Esophagus squamous epithelium (tissue), 5 donors: ENCODE measurements at places on chromosomes 7 and 10.

- no peak for DNase-seq
These were observed 1.9 kb upstream of the DEPP1 start for GRCh38 chr10:44980309-44981171.

- no peak for DNase-seq
These were observed at the start of gene MMRN2 for GRCh38 chr10:86957471-86958115. Gene MMRN2 (minus strand): TSS chr10:86957615. CDS start chr10:86957541, 74 bp downstream.

- no peak for DNase-seq
These were observed 342.2 kb upstream of the MEOX2 start for GRCh38 chr7:16028636-16029035.

GRCh38 chr10:9869205-9869604, 1148.5 kb upstream of the CELF2 start:
- no peak for DNase-seq

- DNase-seq = no peak
These were observed 85.3 kb upstream of the RPA3 start for GRCh38 chr7:7803715-7804178.

- DNase-seq = no peak
These were observed 120.1 kb downstream of the ARHGAP12 start for GRCh38 chr10:31808258-31809218.

DNA sequence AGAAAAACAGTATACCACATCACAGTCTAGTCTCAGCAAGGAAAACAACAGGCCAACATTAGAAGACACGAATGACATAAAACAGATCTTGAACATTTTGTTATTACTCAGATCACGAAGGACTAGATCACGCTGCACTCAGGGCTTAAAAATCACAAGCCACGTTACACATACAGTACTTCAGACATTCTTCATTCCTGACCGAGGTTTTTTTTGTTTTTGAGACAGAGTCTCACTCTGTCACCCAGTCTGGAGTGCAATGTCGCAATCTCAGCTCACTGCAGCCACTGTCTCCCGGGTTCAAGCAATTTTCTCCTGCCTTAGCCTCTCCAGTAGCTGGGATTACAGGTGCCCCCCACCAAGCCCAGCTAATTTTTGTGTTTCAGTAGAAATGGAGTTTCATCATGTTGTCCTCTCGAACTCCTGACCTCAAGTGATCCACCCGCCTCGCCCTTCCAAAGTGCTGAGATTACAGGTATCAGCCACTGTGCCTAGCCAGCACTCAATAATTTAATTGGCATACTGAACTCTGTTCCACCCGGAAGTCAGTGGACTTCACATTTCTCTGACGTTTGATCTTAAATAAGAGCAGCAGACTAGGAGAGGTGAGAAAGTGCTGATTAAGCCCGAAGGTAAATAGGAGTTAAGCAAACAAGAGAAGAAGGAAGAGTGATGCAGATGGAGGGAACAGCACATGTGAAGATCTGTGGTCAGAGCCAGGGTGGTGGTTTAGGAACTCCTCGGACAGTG, 3.5 kb downstream of the AIMP2 start:
- DNase-seq = no peak

DNA sequence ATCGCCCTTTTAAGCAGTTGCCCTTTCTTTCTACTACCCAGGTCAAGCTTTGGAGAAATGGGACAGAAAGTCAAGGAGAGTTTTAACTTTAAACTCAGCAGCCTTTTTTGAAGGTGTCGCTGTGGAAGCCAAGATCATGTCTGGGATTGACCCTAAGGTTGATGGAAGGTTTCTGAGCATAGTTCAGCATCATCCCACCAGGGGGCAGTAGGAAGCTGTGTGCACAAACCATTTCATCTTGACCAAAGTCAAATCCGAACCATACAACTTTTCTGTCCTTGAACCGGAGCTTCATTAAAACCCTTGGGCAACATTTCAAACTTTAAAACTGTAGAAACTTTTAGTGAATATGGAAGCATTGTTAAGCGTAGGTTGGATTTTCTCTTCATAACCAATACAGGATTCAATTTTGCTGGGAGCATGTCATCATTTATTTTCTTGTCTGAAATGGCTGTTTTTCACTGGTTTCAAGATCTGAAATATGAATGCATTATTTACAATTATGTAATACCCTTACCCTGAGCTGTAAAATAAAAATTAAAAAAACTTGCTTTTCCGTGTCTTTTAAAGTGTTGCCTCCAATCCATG, 214.4 kb upstream of the KIAA1217 start:
- DNase-seq = no peak

DNA sequence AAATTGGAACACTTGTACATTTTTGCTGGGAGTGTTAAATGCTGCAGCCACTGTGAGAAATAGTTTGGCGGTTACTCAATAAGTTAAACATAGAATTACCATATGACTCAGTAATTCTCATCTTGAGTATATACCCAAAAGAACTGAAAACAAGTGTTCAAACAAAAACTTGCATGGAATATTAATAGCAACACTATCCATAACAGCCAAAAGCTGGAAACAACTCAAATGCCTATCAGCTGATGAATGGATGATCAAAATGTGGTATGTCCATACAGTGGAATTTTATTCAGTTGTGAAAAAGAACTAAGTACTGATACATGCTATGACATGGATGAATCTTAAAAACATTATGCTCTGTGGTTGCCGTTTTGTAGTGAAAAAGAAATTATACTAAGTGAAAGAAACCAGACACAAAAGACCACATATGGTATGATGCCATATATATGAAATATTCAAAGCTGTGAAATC, 63.0 kb upstream of the SP4 start:
- DNase-seq = no peak

DNA sequence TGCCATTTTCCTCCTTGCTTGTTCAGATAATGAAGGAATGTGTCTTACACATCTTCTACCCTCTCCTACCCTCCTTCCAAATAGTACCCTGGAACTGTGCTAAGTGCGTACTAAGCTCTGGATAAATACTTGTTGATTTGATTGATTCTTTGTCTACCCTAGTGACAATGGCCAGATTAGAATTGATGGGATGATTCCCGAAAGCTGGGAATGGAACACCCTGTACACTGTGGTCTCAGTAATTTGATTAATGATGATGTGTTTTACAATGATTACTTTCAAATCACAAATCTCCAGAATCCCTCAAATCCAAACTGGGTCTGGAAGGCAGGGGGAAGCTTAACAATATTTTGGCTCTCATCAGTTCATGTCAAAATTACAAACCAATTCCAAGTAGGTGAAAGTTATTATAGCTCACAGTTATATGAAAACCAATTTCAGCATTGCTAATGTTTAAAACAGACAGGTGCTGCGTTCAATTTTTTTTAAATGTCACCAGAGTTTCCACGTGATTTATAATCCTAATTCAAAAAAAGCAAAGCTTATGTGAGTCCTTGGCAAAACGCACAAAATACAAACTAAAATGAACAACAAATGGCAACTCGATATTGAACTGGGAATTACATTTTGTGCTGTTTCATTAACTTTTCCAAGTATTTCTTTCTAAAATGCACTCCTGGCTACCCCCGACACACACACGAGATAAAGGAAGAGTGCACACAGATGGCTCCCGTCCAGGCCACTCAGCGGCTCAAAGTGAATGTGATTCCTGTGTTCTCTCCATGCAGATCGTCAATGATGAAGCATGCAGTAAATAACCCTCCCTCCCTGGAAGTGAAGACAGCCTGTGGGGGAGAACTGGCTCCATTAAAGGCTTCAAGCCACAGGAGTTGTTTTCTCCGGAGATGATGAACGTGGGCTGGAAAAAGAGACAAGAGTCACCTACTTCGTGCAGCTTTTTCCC, 21.7 kb upstream of the ADRB1 start:
- DNase-seq = no peak

DNA sequence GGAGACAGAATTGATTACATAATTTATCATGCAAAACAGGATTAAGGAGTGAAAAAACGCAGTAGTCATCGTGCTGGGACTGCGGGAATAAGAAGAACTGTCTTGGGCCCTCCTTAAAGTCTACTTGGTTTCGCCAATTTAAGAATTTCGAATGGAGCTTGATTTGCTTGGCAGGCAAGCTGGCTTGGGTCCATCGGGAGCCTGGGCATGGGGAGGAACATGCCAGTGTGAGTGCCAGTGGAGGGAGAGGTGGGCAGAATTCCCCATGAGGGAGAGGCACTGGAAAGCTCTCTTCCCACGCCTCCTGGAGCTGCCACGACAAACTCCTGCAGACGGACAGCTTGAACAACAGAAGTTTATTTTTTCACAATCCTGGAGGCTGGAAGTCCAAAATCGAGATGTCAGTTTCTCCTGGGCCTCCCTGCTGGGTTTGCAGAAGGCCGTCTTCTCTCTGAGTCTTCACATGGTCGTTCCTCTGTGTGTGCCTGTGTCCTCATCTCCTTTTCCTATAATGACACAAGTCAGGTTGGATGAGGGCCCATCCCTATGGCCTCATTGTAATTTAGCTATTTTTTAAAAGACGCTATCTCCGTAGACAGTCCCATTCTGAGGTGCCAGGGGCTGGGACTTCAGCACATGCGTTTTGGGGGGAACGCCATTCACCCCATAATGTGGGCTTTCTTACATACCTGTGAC, 528.7 kb upstream of the DPP6 start:
- DNase-seq = no peak

DNA sequence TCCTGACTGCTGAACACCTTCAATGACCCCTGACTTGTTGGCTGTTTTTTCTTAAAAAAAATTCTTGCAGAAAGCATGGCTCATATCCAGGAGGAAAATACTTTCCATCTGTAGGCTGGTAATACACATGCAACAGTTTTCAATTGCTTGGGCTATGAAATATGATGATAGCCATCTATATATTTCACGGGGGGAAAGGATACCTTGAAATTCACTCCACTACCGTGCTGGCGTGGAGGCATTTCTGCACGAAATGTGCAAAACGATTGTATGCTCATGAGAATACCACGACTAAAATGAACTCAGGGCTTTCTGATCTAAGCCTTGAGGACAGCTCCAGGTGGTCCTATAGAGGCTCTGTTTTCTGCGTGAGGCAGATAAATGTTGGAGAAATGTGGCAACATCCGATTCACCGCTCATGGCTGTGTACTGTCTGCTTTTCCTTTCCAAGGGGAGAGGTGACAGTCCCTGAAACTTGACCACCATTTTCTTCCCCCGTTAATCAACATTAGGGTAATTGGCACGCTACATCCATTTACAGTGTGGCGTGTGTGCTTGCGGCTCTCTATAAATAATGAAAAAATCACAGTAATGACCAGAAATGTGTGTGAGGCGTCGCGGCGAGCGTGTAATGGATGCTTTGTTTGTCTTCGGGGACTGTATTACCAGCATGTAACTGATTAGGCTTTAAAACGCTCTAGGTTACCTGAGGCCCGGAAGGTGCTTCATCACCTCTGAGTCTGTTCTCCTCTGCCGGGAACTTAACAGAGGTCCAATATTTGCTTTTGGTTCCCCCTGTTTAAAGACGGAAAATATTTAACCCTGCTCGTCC, 12.8 kb upstream of the CARD11 start:
- DNase-seq = no peak

GRCh38 chr10:69562731-69563254, 10.4 kb downstream of the NEUROG3 start:
- DNase-seq = no peak

DNA sequence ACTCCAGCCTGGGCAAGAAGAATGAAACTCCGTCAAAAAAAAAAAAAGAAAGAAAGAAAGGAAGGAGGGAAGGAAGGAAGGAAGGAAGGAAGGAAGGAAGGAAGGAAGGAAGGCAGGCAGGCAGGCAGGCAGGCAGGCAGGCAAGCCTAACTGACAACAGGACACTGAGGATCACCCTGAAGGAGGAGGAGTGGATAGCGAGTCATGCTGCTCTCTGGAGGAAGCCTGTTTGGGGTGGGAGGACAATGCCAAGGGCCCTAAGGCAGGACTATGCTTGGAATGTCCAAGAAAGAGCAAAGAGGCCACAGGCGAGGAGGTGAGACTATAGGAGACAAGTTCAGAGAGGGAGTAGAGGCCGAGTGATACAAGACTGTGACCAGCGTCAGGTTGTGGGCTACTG, 107.0 kb upstream of the PARD3 start:
- no peak for DNase-seq

DNA sequence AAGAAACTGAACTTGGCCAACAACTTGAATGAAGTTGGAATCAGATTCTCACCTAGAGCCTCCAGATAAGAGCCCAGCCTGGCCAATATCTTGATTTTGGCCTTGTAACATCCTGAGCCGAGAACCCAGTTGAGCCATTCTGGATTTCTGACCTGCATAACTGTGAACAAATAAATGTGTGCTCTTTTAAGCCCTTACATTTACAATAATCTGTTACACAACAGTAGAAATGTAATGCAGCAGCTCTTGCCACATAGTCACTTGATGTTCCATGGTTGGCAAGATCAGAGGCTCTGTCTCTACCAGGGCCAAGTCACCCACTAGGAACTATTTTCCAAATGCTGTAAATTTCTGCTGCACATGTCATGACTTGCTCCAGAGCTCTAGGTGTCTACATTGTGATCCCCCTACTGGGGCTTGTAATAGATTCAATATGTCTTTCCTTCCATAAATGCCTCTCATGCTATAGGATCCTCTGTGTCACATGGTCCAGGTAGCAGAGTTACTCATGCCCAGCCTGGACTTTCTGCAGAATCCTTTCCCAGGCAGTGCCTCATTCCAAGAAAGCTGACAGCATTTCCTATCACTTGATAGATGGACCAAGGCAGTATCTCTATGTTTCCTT, 11.4 kb upstream of the RBM20 start:
- DNase-seq = no peak
